Caki2 (cell line): ENCODE measurements at places on chromosomes 12 and 14.
A peak's percentile ranks its signal among the peaks of the same experiment; 100 is the strongest.

- DNase-seq = no peak
Observed at GRCh38 chr12:52971679-52972329, 22.9 kb downstream of the KRT18 start.

- DNase-seq = no peak
Observed at GRCh38 chr12:6729186-6729585, 5.3 kb downstream of the COPS7A start.

DNA sequence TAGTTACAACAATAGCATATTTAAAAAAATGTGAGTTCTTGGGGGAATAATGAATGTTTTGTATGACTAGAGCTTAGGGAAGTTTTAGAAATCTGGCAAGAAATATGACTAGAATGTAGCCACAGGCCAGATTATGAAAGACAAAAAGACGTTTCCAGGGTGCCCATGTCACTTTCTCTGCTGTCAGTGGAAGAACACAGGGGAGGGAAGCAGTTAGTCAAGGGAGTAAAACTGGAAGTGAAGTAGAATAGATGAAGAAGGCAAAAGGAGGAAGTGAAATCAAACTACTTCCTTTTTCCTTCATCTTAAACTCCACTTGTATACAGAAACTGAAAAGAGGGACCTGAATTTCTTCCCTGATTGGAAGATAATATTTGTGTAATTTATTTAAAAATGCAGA lies 81.2 kb upstream of the ATP2B1 start:
- no peak for DNase-seq

GRCh38 chr12:52585066-52585465 lies 11.4 kb upstream of the KRT74 start:
- no peak for DNase-seq

- no peak for DNase-seq
Observed at GRCh38 chr12:28040246-28040645, 67.7 kb upstream of the PTHLH start.

GRCh38 chr12:6215120-6215807 lies 15.1 kb downstream of the CD9 start:
- no peak for DNase-seq

GRCh38 chr14:86357876-86358275 lies 827.9 kb downstream of the FLRT2 start:
- no peak for DNase-seq

GRCh38 chr12:72586456-72586855 lies 314.3 kb downstream of the TRHDE start:
- no peak for DNase-seq

DNA sequence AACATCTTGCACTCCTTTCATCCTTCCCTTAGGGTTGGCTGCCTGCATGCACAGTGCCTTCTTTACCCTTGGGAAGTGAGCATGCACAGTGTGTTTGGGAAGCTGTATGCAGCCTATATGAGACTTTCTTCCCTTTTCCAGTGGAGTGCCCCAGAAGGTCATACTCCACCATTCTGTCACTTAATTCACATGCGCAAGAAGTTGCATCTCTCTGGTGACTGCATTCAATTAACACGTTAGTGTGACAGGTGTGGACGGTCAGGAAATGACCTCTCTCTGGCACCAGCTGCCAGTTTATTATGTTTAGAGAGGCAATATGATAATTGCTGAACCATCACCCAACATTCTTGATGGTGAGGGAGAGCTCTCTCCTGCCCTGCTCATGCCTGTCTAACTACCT lies 770.0 kb downstream of the FLRT2 start:
- no peak for DNase-seq

GRCh38 chr12:131321988-131322387 lies 368.3 kb downstream of the ADGRD1 start:
- DNase-seq = no peak

GRCh38 chr12:90280033-90280432 lies 571.4 kb upstream of the ATP2B1 start:
- DNase-seq = no peak

GRCh38 chr14:35046751-35047536 lies 872 bp downstream of the FAM177A1 start:
- DNase-seq = no peak

- DNase-seq = peak; percentile 77
Observed at GRCh38 chr12:74537126-74537706, 419 bp upstream of the ATXN7L3B start.

DNA sequence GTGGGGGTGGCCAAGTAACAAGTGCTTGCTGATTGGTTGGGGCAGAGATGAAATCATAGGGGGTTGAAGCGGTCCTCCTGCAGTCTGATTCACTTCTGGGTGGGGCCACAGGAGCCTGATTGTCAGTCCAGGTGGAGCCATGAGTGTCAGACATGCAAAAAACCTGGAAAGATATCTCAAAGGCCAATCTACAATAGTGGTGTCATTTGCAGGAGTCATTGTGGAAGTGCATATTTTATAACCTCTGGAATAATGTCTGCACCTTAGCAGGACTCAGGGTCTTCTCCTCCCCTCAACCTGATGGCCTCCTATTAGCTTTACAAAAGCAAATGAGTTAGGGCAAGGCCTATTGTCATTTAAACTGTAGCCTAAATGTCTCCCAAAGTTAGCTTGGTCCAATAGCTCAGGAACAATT lies 241.4 kb downstream of the NUAK1 start:
- no peak for DNase-seq

DNA sequence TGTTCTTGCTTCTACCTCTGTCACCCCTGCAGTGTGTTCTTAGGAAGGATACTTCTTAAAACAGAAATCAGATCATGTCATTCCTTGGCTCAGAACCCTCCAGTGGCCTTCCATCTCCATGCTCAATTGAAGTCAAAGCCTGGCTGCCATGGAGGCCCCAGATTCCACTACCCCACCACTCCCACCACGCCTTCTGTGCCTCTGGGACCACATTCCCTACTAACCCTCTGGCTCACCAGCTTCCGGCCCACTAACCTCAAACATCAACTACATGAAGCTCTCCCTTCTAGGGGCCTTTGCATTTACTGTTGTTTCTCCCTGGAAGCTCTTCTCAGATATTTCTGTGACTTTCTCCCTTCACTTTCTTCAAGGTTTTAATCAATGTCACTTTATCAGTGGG lies 76.1 kb upstream of the REP15 start:
- DNase-seq = no peak

- no peak for DNase-seq
Observed at GRCh38 chr12:58378028-58378427, 436.7 kb downstream of the ATP23 start.

DNA sequence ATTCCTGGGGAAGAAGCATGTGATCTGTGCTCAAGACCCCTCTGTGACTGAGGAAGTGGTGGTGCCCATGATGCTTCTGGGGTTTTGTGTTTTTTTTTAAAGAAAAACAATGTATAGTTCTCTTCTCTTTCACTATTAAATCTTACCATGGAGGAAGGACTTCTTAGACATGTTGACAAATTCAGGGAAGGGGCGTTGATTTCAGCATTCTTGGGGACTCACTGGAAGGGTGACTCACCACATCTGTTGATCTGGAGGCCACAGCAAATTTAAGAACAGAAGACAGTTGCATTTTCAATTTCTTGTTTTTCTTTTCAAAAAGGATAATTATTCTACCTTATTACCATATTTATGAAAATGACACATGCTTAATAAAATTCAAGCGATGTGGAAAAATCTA lies 152.9 kb upstream of the RTL1 start:
- DNase-seq = no peak

GRCh38 chr14:90698379-90698869 lies 117.8 kb downstream of the TTC7B start:
- DNase-seq = peak; percentile 11

DNA sequence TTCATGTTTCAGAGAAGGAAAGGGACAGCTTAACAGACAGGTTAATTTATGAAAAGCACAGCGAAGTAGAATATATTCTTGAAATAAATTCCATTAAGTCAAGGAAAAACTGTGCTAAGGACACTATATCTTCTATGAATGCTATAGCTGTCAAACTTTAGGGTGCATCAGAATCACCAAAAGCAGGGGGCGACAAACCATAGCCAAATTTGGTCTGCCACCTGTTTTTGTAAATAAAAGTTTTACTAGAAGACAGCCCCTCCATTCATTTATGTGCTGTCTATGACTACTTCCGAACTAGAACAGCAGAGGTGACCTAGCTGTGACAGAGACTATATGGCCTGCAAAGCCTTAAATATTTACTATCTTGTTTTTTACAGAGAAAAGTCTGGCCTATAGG lies 25.9 kb downstream of the PPP4R3A start:
- no peak for DNase-seq

- no peak for DNase-seq
Observed at GRCh38 chr14:39666386-39666785, 234.2 kb upstream of the FBXO33 start.

DNA sequence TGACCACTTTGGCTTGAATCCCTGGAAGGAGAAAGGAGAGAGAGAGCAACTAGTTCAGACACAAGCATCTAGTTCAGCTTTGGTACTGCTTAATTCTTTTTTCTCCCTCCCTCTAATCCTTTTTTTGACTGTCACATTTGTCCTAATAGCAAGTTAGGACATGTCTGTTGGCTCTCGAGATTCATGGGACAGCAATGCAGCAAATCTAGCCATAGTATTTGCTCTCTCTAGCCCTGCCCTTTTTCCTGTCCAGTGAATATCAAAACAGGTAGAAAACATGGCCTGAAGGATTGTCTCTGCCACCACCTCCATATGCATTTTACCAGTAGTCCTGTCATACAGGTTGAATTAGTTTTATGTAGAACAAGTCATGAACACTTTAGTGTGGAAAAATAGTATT lies 116.4 kb downstream of the PTPRB start:
- DNase-seq = no peak

GRCh38 chr14:92785667-92786426 lies 8.3 kb upstream of the GOLGA5 start:
- DNase-seq = no peak

- DNase-seq = no peak
Observed at GRCh38 chr14:49955024-49955423, 62.1 kb downstream of the ARF6 start.

GRCh38 chr12:10392394-10392930 lies 2.6 kb upstream of the KLRK1 start:
- no peak for DNase-seq

- no peak for DNase-seq
Observed at GRCh38 chr14:73789989-73790581, 61.5 kb upstream of the PTGR2 start.

GRCh38 chr14:100305324-100306100 lies 732 bp downstream of the SLC25A29 start:
- no peak for DNase-seq

DNA sequence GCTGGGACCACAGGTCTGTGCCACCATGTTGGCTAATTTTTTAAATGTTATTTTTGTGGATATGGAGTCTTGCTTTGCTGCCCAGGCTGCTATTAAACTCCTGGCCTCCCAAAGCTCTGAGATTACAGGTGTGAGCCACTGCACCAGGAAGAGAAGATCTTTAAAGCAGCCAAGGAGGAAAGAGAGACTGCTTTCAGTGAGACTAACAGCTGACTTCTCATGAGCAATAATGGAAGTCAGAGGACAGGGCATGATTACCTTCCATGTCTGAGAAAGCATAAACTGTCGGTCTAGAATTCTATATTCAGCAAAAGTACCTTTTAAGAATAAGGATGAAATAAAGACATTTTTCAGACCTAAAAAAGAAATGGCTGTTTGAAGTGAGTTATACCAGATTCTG lies 57.3 kb upstream of the CHGA start:
- no peak for DNase-seq

- DNase-seq = peak; percentile 18
Observed at GRCh38 chr12:115404761-115405470, 720.9 kb upstream of the TBX3 start.

- DNase-seq = no peak
Observed at GRCh38 chr12:77082021-77082420, 16.7 kb upstream of the E2F7 start.

GRCh38 chr14:88323086-88323522 lies at the start of gene KCNK10:
TSS of gene KCNK10 (minus strand) at chr14:88323269. CDS start at chr14:88322798, 471 bp downstream.
- DNase-seq = peak; percentile 1

- peak; percentile 8 for DNase-seq
Observed at GRCh38 chr14:102591372-102591943, 991 bp upstream of the RCOR1 start.

- no peak for DNase-seq
Observed at GRCh38 chr12:113471619-113472171, at the start of gene LHX5. TSS of gene LHX5 (minus strand) at chr12:113471871. CDS start at chr12:113471498, 373 bp downstream.

DNA sequence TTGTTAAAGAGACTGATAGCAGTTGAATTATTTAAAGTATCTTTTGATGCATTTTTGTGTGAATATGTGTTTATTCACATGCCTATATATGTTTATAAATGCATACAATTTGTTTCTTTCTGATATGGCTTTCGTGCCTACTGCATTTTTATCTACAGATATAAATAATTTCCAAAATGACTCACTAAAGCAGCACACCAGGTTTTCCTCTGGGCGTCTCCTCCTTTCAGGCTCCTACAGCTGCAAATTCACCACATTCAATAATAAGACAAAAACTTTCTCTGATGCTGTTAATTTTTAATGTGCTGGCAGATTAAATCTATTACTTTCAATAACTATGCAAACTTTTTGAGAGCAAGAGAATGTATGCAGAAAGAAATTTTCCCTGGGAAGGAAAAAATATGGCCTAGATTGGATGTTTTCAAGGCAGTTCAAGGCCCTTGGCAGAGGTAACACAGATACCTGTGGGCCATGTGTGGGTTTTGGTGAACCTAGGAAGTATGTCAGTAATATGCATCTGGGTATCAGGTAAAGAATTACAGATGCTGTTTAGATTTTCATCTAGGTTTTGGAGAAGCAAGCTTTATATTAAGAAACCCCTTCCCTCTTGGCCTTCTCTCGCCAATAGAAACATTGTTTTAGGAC lies 381.8 kb downstream of the EGLN3 start:
- no peak for DNase-seq

GRCh38 chr14:105043641-105044040 lies 21.6 kb downstream of the GPR132 start:
- no peak for DNase-seq

GRCh38 chr12:77045183-77045582 lies 20.2 kb downstream of the E2F7 start:
- DNase-seq = no peak

DNA sequence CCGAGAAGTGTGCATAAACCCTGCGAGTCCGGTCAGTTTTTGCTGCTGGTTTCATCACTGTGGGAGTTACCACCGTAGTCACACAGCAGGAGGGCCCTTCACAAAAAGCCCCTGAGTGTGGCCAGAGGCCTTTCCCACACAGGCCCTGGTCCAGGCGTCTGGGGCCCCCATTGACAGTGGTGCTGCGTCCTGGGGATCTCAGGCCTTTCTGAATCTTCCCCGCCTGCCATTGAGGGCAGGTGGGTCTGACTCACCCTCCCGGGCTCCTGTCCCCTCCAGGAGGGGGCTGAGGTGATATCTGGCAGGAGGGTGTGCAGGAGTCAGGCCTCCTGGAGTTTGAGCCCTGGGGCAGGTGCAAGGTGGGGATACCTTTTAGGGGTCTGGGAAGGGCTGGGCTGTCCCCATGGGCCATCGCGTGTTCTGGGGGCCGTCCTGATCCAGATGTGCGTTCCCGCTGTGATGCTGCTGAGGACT lies 358.5 kb downstream of the TMEM121 start:
- DNase-seq = no peak
